ENCODE measurements at places on chromosomes 16 and 17.

DNA sequence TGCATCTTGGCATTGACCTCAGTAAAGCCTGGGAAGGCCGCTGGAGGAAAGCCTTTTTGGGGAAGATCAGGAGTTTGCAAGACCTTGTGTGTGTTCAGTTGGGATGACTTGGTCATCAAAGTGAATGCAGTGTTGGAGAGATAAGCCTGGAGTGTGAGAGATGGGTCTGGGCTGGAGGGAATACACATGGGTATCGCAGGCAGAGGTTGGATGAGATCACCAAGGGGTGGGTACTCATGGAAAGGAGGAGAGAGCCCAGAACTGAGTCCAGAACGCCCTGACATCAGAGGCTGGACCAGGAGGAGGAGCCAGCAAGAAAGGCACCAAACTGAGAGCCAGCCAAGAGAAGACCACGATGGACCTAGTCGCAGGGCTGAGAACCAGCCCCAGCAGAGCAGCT is 35.2 kb downstream of the SDK2 start:
- no peak for DNase-seq

GRCh38 chr16:83404261-83404660 is 403.5 kb upstream of the HSBP1 start:
- no peak for DNase-seq

DNA sequence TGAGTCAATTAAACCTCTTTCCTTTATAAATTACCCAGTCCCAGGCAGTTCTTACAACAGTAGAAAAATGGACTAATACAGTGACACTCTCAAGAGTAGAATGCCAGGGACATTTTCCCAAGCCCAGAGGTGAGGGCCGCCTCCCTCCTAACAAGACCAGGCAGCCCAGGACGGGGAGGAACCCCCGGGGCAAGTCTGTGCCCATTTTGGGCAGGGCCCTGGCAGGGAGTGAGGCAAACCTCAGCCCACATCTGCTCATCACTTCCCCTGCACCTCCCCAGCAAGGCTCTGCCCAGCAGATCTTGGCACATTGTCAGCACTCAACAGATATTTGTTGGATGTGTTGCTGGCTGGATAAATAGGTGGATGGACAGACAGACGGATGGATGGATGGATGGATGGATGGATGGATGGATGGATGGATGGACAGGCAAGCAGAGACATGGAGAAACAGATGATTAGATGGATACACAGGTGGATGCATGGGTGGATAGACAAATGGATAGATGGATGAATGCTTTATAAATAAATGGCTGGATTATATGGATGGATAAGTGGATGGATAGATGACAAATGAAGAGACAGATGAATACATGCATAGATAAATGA is 271.3 kb downstream of the PARN start:
- DNase-seq, result no peak

- DNase-seq, result peak; percentile 49
These were observed 17.8 kb downstream of the CDH8 start for GRCh38 chr16:62018301-62019060.

- DNase-seq, result no peak
These were observed 3.6 kb downstream of the USP7 start for GRCh38 chr16:8959921-8960787.

- DNase-seq, result no peak
These were observed 127.9 kb upstream of the MON1B start for GRCh38 chr16:77062878-77063675.

- DNase-seq, result no peak
These were observed 2.0 kb downstream of the KLHL36 start for GRCh38 chr16:84650062-84650991.

- DNase-seq, result no peak
These were observed 15.6 kb downstream of the DCAKD start for GRCh38 chr17:45035848-45036247.

DNA sequence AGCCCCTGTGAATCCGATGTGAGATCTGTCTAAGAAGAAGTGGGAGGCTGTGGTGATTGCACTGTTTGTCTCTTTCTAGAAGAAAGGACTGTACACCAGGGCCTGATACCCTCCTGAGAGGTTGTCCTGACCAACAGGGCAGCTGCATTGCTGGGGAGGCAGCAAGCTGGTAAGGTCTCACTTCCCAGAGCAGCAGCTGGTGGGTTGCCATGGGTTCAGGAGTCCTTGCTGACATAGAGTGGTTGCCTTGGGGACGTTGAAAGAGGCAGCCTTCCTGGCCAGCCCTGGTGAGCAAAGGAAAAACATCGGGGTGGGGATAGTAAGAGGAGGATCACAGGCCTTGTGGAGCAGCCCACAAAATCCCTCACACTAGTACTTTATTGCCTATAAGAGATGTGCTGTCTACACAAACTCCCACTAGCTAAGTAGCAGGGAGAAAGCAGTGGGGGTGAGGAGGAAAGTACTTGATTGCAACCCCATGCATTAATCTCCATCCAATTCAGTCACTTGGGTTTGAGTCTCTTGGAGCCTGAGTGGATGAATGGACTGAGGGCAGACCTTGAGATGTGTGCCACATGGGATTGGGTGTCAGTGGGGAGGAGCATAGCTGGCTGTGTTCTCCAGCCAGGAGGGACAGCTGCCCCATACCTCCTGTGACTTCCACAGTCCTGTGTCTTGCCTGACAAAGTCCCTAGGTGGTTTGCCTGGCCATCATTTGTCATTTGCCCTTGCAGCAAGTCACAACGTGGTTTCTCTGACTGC is 143.8 kb upstream of the RPL38 start:
- DNase-seq, result peak; percentile 88

GRCh38 chr17:80574496-80574895 is 29.9 kb downstream of the RPTOR start:
- no peak for DNase-seq

DNA sequence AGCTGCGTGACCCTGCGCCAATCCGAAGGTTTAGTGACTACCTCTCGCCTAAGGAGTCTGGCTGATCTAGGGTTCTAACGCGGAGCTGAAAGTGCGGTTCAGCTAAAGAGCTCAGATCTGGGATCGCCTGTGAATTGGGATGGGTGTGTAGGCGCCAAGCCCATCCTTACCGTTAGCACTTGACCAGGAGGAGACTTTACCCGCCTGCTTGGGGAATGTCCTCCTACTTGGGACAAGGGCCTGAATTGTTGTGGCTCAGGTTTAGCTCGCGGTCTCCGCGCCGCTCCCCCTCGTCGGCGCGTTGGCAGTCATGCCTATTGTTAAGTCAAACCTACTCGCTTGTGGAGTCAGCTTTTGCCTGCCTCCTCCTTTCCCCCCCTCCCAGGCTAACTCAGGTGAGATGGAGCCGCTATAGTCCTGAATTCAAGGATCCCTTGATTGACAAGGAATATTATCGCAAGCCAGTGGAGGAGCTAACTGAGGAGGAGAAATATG is 480 bp downstream of the MRPS7 start:
- DNase-seq, result peak; percentile 50

DNA sequence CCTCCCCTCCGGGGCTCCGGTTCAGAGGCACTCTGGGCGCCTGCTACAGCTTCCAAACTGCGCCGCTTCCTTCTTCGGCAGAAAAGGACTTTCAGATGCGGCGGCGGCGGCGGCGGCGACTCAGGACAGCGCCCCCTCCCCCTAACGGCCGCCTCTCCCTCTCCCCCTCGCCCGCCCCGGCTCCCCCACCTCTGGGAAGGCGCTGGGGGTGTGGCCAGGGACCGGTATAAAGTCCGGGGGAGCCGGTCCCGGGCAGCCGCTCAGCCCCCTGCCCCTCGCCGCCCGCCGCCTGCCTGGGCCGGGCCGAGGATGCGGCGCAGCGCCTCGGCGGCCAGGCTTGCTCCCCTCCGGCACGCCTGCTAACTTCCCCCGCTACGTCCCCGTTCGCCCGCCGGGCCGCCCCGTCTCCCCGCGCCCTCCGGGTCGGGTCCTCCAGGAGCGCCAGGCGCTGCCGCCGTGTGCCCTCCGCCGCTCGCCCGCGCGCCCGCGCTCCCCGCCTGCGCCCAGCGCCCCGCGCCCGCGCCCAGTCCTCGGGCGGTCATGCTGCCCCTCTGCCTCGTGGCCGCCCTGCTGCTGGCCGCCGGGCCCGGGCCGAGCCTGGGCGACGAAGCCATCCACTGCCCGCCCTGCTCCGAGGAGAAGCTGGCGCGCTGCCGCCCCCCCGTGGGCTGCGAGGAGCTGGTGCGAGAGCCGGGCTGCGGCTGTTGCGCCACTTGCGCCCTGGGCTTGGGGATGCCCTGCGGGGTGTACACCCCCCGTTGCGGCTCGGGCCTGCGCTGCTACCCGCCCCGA is at the start of gene IGFBP4:
IGFBP4 (plus strand) TSS at position 255 of the 792 bp plus-strand sequence; CDS start at position 541, 286 bp downstream.
- peak; percentile 82 for DNase-seq

- no peak for DNase-seq
These were observed 46.6 kb downstream of the MYH10 start for GRCh38 chr17:8583954-8584353.

- DNase-seq, result no peak
These were observed 154.4 kb downstream of the CDRT15L2 start for GRCh38 chr17:20733923-20734322.

GRCh38 chr16:35306915-35307314 is 1847.5 kb downstream of the TP53TG3F start:
- DNase-seq, result no peak

DNA sequence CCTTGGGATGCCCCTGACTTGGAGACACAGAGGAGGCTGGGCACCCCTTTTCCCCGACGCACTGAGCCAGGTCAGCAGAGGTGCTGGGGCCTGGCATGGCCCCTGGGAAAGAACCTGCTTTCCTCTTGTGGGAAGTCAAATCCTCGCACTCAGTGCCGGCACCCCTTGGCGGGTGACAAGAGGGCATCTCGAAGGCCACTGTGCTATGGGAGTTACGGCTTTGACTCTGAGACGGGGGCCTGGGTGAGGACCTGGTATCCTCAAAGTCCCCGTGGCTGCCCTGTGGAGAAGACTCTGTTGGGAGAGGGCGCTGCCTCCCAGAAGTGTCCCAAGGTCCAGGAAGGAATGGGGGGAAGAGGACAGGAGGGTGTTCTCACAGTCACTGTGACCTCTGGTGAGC is 117.0 kb downstream of the METRNL start:
- DNase-seq, result no peak

DNA sequence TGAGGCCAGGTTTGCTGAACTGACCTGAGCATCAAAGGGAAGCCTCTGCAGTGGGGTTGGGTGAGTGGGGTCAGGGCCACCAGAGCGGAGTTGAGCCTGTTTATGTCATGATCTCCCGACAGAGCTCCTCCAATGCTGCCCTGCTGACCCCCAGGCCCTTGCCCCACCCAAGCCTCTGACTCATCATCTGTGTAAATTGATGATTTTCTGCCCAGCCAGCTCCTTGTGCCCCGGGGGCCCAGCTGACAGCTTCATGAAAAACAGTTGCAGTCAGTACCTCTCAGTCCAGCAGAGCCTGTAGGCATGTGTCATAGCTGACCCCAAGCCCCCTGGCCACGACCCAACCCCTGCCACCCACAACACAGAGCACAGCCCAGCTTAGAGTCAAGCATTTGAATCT is 134.9 kb downstream of the CCT6B start:
- no peak for DNase-seq

- no peak for DNase-seq
These were observed 36.9 kb downstream of the USP7 start for GRCh38 chr16:8926827-8927226.

- no peak for DNase-seq
These were observed 297.5 kb upstream of the FOXF1 start for GRCh38 chr16:86212706-86213436.

DNA sequence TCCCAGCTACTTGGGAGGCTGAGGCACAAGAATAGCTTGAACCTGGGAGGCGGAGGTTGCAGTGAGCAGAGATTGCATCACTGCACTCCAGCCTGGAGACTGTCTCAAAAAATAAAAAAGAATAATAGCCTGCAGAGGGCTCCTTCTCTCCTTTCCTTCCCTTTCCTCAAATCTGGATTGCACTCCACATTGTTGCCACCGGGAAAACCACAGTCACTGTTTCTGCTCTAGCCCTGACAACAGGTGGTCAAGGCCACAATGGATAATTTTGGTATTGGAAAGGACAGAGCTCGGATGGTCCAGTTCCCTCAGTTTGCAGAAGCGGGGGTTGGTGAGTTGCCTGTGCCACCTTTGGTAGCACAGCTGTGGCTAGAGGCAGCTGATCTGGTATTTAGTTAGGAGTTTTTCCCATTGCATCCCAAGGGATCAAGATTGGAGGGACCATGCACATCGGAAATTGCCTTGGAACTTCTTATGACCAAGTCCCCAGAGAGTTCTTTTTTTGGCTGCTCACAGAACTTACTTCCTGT is 44.7 kb upstream of the PRSS54 start:
- DNase-seq, result no peak

- DNase-seq, result peak; percentile 30
These were observed 102.2 kb downstream of the TRIM37 start for GRCh38 chr17:59004338-59005111.

DNA sequence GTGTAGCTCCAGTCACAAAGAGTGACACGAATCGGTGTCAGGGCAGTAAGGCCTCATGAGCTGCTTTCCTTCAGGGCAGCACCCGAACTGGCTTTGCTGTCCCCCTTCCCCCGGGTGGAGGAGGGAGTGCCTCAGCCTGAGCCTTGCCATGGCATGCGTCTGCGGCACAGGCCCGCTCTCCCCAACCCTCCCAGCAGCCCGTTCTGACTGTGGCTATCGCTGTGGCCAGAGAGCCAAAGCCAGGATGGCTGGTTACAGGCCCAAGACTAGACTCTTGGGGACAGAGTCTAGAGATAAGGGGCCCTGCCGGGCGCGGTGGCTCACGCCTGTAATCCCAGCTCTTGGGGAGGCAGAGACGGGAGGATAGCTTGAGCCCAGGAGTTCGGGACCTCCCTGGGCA is 25.9 kb downstream of the CLUH start:
- DNase-seq, result no peak

GRCh38 chr16:49890876-49891275 is 35.0 kb upstream of the ZNF423 start:
- no peak for DNase-seq

DNA sequence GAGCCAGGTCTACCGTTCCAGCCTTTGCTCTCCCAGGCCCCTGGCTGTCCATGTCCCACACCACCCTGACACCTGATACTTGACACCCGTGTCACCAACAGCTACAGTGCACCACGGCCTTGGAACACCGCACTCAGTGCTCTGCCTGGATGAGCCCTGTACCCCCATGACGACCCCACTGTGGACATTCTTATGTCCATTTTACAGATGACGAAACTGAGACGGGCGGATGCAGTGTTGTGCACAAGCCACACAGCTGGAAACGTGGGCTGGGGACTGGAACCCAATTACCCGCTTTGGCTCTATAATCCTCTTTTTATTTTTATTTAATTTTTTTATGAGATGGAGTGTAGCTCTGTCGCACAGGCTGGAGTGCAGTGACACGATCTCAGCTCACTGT is 83.6 kb upstream of the CBX4 start:
- DNase-seq, result no peak

GRCh38 chr17:17141860-17142552 is 64.1 kb downstream of the PLD6 start:
- DNase-seq, result no peak
